T47D (cell line): ENCODE measurements at places on chromosomes 7 and 10.

- no peak for DNase-seq
Measured at GRCh38 chr10:104899779-104900178, 258.7 kb downstream of the SORCS3 start.

DNA sequence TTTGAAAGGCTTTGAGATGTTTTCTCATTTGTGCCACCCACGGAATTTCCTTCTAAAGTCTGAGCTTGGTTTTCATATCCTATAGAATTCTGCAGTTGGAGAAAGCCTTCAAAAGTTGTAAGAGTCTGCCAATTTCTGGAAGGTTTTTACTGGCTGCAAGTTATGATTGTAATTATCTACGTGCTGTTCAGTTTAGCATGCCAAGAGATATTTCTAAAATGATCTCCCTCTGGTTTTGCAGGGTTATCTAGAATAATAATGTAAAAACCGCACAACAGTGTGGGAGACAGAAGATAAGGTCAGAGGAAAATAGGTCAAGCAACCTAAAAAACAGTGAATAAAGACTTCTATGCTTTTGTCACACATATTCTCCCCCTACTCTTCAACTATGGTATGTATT lies 69.3 kb downstream of the MTERF1 start:
- no peak for DNase-seq

- no peak for DNase-seq
Measured at GRCh38 chr10:11177381-11177780, 159.7 kb downstream of the CELF2 start.

DNA sequence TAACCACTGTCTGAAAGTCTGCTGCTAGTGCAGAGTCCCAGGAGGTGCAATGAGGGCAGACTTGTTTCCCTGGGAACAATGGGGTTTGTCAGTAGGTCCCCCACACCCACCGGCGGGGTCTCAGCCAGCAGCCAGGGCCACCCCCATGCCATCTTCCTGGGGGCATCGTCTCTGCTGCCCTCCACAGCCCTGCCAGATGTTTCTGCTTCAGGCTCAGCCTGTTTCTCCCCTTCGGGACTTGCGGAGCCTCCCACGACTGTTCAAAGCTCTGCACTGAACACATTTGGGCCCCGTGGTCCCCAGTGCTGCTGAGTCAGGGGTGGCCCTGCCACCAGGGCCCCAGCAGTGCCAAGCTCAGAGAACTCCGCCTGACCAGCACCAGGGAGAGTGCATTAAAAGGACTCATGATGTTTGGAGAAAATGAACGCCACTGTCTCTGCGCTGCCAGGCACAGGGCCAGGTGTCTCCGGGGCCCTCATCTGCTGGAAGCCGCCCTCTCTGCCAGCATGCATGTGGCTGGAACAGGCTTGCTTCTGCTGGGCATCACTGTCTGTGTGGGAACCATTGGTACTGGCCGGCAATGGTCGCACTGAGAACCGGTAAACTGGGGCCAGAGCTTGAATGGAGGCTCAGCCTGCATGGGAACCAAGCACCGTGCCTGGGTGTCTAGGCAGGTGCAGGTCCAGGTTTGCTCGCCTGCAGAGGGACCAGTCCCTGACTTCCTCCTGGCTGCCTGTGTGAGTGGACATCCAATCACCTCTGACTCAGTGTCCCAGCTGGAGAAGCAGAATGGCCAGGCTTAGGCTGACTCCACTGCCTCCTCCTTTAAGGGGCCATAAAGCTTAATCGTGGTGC lies 345.1 kb downstream of the GLRX3 start:
- no peak for DNase-seq

- DNase-seq, result no peak
Measured at GRCh38 chr7:102321351-102322201, 34.7 kb downstream of the SPDYE6 start.

DNA sequence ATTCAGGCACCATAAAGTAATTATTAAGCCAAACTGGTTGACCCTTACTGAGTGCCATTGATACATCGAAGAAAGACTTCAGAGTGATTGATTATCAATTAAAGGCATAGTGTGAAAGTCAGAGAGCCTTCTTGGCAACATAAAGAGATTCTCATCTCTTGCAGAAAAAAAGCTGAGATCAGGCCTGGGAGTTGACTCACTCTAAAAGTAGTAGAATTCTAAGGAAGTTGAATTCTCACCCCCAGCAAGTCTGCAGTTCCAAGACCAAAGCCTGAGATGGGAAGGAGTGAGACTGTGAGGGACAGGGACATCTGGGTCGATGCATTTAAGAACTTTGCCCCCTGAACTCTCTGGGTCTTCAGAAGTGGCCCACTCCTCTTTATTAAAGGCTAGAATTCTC lies 21.6 kb upstream of the ERCC6 start:
- DNase-seq, result no peak

DNA sequence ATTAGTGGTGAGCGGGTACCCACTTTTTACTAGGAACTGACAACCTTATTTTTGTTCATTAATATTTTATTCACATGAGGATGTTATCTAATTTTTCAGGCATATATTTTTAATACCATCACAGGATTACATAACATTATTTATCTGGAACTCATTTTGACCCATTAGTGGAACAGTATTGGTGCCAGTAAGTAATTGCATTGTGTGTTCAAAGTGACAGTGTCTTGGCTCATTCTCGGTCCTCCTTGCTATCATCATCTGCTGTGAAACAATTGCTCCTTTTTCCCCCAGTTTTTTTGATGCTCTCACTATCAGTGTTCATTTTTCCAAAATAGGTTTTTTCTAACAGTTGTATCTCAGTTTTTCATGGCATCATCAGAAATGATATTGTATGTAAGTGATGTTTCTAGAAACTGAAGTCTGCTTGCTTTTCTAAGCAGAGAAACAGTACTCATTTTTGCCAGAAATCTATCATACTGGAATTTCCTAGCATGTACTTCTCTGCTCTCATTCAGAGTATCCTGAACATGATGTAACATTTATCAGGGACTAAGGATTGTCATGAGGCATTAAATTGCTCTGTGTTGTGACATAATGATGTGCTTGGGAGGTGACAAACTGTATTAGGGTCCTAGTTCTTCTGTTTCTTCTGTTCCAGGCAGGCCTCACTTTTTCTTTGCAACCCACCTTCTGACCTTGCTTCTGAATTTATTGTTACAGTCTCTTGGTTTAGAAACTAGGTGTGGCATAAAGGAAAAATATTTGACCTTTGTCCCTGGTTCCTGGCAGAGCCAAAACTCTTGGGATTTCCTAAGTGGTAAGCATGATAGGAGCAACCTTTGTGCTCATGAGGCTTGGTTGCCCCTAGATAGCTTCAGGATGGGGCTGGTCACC lies 4.2 kb downstream of the NUB1 start:
- DNase-seq, result no peak

- DNase-seq, result no peak
Measured at GRCh38 chr10:6115824-6116350, 27.1 kb downstream of the RBM17 start.

- DNase-seq, result no peak
Measured at GRCh38 chr7:22110881-22111280, 165.2 kb upstream of the CDCA7L start.

GRCh38 chr7:22129819-22130580 lies 184.3 kb upstream of the CDCA7L start:
- DNase-seq, result no peak

DNA sequence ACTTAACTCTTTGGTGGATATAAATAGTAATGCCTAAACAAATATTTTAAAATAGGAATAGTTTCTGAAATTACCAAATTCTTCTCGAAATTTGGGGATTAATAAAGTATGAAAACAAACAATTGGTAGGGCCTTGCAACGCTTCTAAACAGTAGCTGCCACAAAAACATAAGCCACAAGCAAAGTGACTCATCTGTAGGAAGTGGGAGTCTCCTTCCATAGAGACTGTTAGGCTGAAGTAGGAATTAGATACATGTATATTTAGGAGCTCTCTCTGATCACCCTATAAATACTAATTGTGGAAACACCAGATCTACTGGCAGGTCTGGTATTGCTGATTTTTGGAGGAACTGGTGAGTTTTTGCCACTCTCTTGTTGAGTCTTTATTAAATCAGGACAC lies 5.7 kb upstream of the LMOD2 start:
- no peak for DNase-seq

GRCh38 chr10:110962443-110962842 lies 43.0 kb downstream of the SHOC2 start:
- DNase-seq, result no peak

DNA sequence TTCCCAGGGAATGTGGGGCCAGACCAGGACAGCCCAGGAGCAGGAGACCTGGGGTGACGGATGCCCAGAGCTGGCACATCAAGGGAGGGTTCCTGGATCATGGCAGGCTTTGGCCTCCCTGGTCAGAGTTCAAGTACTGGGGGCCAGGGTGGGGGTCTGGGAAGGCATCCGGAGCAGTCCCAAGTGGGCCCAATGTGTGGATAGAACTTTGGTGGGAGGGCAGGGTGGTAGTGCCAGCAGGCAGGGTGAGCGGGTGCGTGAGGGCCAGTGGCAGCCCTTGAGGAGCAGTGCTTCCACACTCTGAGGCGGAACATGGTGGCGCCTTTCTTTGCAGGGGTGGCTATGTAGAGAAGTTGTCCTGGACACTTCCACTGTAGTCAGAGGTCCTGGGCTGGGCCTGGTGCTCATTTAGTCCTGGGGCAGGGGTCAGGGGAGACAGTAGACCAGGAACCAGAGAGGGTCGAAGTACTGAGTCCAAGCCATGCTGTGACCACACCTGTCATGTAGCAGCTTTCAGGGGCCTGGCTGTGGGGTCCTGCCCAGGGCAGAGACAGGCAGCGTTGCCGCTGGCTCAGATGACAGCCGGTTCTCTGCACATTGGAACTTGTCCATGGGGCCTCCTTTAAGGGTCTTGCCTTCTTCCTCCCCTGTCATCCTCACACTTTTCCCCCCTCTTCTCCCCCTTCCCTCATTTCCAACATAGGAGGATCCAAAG lies 22.2 kb upstream of the CSGALNACT2 start:
- no peak for DNase-seq

DNA sequence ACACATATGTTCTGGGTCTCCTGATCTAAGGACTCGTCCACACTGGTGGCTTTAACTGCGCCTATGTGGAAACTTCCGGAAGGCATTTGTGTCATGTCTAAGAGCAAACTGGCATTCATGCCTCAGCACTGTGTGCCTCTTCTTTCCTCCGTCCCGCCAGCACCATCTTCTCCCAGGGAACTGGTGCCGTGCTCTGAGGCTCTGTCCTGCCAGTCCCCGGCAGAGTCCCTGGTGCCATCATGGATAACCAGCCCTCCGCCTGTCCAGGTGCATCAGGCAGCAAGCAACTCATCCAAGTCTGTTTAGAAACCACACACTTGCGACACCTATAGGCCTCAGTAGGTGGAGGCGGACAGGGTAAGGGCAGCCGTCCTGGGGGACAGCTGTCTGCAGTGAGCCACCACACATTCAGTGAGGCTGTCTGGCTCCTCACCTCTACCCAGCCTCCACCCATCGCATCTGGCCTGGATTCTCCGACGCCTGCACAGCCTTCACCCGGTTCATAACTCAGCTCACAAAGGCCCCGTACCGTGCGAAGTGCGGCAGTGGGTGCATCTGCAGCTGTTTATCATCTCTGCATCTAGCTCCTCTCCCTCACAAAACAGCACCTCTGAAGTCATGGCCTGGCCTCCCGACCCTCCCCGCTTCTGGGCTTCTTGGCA lies 162.7 kb downstream of the DIP2C start:
- no peak for DNase-seq

DNA sequence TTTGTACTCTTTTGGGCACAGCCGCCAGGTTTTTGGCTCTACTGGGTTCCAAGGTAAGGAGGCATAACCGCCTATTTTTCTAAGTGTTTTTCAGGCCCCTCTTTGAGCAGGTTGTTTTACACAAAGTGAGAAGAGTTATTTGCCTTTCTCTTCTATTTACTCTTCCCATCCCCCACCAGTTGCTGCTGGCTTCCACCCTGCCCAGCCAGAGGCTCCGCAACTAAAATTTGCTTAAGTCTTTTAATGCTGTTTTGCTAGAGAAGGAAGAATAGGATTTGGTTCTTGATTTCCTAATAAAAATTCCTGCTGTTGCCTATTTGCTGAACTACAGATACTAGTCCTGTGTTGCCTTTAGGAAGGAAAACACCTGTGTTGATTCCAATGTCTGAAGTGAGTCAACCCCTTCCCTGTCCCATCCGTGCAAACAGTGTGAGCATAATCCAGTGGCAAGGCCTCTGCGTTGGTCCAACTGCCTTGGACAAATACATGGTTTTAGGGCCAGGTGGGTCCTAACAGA lies 1.9 kb downstream of the PLA2G12B start:
- no peak for DNase-seq

DNA sequence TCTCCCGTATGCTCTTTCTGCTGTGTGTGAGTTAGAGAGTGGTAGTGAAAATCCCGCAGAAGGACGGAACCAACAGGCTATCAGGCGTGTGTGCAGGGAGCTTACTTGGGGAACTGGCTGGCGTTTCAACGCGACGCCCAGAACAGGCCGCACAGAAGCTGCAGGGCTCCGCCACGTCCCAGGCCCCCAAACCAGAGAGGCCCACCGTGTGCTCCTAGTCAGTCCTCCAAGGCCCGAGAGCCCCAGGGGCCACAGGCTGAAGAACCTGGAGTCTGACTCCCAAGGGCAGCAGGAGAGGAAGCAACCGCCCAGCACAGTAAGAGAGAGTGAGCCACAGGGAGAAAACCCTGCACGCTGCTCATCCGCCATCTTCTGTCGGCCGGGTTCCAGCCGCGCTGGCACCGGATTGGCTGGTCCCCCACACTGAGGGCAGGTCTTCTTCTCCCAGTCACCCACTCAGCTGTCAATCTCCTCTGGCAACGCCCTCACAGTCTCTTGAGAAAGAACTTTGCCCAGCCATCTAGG lies 730.6 kb upstream of the VSTM2A start:
- peak; percentile 93 for DNase-seq
